Activated CD4-positive, alpha-beta T cell treated with anti-CD3 and anti-CD28 coated beads, Interleukin-2, amount 10 ng/mL, durations not matched to agents 7 days and 5 days (primary cell): ENCODE measurements at places on chromosomes 4 and X.

DNA sequence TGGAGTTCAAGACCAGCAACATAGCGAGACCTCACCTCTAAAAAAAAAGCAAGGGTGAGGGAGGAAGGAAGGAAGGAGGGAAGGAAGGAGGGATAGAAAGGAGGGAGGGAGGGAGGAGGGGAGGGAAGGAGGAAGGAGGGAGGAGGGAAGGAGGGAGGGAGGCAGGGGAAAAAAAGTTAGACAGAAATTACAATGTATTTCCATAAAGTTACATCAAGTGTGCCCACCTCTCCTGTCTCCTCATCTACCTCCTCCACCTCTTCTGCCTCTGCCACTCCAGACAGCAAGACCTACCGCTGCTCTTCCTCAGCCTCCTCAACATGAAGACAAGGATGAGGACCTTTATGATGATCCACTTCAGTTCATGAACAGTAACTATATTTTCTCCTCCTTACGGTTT is 8.3 kb downstream of the LIN54 start:
- DNase-seq = no peak

DNA sequence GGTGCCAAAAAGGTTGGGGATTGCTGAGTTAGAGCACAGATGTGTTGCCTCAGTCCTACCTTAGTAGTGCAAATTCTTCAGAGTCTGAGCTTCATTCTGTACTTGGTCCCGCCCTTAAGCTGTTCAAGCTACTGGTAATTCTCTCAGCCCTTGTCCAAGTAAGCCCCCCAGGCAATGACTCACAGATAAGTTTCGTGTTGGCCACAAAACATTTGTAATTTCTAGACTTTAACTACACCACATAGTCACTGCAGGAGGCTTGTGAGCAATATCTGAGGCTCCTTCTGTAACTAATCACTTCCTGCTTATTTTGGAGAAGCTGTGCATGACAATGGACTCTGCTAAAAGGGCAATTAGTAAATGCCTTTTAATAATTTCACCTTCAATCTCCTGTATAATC is 1420.5 kb downstream of the PCDH7 start:
- DNase-seq = no peak

DNA sequence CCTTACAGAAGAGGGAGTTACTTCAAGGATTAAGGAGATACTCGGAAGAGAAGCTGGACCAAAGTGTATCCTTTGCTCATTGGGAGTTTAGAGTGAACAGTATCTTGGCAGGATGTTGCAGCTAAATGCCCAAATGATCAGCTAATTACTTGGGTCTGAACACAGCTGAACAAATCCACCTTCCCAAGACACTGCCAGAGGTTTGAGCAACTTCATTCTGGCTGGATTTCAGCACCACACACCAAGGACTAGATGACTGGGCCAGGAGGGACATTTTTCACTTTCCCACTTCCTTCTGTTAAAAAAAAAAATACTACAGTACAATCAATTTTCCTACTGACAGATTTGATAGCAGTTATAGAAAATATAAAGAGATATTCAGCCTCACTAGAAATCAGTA is 324.6 kb downstream of the MID1IP1 start:
- DNase-seq = no peak

GRCh38 chr4:7815562-7815961 is 124.1 kb downstream of the AFAP1 start:
- no peak for DNase-seq

DNA sequence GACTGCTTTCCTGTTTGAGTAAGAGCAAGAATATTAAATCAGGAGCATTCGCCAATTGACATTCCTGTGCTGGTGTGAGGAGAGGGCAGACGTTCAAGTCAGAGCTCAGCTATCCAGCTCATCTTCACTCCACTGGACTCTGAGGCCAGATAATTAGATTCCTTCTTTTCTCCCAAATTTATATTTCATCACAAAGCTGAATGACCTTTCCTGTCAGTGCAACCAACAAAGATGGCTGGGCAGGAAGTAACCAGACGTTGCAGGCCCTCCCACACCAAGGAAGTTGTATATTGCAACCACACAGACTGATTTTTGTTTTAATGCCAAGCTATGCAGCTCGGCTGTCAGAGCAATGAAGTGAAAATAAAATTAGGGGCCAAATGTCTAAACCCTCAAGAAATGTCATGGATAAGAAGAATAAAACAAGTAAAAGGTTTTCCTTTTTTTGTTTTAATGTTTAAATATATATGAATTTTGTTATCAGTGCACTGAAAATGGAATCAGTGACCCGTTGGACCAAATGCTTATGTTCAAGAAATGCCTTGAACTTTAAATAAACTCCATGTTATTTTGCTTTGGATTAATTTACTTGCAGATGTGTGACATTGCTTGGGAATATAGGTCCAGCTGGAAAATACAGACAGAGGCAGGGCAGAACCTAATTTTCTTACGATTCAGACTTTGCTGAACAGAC is 578.9 kb upstream of the FAT1 start:
- no peak for DNase-seq

DNA sequence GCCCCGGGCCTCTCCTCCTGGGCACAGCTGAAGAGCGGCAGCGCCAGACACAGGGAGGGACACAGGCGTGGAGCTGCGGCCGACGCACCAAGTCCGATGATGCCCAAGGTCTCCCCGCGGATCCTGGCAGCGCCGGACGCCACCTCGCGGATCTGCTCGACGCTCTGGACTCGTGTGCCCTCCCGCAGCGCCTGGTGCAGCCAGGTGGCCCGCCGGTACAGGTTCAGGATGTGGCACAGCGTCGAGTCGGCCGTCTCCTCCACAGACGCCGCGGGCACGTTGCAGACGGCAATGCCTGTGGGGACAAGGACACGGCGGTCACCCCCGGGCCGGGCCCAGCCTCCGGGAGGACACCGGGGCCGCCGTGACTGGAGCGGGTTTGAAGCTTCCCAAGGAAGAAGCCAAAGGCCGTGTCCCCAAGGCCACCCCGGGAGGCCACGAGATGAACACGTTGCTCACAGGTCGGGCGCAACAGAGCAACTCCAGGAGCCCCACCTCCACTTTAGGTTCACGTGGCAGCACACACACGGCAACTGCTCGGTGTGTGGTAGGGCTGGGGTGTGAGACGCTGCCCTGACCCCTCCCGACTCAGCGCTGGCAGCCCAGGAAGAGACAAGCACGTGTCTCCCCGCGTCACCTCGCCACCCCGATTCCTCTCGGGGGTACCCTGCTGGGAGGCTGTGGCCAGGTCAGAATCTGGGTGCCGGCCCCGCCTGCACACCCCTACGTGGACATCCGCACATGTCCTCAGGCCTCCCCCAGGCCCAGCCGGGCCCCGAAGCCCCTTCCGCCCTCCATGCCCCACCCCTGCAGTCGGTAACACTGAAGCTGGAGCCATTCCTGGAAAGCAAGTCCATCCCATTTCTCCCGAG is 23.4 kb downstream of the CTBP1 start:
- DNase-seq = no peak

GRCh38 chr4:925171-925570 is 6.9 kb downstream of the GAK start:
- no peak for DNase-seq

DNA sequence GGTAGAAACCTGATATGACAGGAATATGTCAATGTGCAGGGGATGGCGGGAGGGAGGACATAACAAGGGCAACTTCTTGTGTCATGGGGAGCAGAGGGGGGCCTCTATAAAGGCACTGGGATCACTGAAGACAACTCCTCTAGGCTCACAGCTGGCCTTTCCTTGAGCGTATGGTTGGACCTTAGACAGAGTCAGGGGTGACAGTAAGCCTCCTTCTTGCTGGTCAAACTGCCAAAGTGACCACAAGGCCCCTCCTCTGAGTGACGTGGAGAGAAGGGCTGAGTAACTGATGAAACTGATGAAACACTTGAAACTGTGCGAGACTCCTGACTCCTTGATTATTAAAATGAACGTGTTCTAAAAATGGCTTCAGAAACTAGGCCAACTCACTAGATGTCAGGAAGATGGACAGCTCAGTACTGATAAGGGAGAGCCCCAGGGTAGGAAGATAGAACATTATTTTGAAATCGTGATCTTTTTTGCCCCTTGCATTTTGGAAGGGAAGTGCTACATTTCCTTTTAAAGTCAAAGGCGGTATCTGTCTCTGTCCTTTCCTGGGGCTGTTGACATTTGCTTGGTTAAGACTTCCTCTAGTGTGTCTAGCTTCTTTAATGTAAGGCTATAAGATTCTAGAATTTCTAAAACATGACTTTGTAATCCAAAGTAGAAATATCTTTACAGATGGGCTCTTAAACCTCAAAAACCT is 1.6 kb downstream of the RAB33A start:
- peak; percentile 28 for DNase-seq

GRCh38 chr4:80900908-80901307 is 129.6 kb upstream of the BMP3 start:
- no peak for DNase-seq

GRCh38 chrX:33194289-33194688 is 17.1 kb downstream of the DMD start:
- DNase-seq = no peak

- no peak for DNase-seq
Observed at GRCh38 chr4:85734424-85734831, 259.5 kb downstream of the ARHGAP24 start.

DNA sequence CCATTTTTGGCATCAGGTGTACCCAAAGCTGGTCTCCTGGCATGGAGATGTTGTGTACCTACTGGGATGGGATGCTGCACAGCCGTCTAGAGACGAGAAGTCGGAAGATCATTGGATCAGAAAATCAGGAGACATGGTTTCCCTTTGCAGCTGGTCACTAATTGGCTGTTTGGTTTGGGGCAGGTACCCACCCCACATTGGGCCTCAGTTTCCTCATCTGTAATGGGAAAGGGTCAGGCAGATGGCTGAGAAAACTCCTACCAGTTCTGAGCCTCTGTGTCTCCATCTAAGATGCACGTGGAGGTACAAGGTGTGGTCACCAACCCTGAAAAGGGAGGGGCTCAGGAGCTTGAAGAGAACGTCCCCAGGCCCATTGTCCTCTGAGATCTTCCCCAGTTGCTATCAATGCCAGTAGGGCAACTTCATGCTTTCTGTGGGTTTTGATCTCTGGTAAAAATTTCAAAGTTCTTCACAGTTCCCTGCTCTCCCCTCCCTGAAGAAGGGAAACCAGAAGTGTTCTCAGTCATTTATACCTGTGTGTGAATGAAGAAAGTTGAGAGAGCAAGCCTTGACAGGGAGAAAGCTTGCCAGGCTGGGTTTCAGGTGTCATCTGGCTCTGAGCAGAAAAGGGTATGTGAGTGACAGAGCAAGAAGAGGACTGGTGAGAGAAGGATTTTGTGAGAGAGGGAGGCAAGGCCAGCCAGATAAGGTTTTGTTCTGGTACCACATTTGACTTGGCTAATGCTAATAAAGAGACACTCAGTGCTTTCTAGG is 15.1 kb downstream of the TSC22D3 start:
- DNase-seq = no peak

DNA sequence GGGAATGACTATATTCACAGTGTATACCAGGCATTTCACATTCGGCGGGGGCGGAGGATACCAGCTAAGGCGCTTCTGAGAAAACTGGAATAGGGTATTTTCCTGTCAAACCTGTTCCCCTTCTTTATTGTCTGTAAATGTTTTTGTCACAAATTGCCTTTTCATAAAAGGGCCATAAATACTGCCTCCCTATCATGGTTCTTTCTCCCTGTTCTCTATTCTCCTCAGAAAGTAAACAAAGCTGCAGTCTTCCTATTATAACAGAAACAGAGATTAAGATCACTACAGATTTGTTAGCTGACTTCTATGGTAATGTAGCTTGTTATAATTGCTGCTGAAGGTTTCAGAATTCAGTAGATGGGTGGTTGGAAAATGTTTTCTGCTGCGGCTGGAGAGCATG is 32.2 kb downstream of the MID2 start:
- no peak for DNase-seq

DNA sequence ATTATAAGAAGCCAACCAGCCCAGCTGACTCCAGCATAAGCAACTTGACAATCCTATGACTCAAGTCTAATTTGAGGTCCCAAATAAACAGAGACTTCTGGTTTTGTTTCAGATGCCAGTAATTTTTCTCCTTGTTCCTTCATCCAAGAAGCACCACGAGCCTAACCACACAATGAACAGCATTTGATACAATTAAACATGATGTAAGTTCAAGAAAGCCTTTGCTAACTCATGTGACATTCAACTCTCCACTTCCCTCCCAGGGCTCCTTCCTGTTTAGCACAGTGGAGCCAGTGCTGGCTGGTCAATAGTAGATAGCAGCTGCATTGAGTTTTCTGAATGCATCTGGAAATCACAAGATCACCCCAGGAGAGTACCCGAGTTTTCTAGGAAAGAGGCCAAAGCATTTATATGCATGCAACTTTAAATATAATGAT is 206.3 kb downstream of the ARHGAP24 start:
- no peak for DNase-seq

DNA sequence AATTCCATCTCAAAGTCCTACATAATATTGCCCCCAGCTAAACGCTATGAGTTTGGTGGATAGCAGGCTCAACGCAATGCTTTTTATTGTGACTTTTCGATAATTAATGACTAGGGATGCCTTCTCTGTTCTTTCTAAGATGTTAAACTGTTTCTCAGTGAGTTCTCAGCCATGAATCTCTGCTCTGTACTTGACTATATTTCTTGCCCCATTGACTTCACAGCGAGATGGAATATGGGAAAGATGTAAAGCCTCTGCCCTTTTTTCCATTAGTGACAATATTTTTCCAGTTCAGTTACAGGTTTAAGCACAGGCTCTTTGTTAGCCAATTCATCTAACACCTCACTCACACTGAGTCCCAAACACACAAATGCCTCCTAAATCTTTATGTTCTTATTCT is 1022.0 kb downstream of the ADGRL3 start:
- no peak for DNase-seq

DNA sequence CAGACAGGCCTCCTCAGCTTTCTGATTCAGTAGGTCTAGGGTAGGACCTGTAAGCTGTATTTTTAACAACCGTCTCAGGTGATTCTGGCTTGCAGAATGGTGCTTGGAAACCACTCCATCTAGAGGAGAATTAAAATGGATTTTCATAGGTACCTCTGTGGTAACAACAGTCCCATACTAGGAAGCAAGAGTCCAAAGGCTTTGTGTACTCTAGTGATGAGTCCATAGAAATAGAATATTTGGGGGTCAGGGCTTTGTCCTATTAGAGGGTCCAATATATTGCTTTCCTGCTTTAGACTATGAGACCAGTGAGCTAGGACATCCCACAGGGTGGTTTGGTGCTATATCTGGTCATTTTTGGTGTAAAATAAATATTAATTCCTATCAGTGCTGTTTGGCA is 242.0 kb downstream of the SCFD2 start:
- no peak for DNase-seq

GRCh38 chr4:151422854-151423253 is 13.9 kb downstream of the FHIP1A start:
- no peak for DNase-seq

- DNase-seq = no peak
Observed at GRCh38 chr4:101172369-101172768, 175.0 kb downstream of the PPP3CA start.

GRCh38 chr4:89039730-89040338 is 17.2 kb downstream of the FAM13A start:
- DNase-seq = no peak

- no peak for DNase-seq
Observed at GRCh38 chr4:75723163-75724065, 963 bp upstream of the USO1 start.
